NCI-H2029 (cell line): ENCODE measurements at places on chromosomes 6 and 20.

GRCh38 chr6:67300430-67301040 is 1334.5 kb upstream of the ADGRB3 start:
- no peak for DNase-seq

DNA sequence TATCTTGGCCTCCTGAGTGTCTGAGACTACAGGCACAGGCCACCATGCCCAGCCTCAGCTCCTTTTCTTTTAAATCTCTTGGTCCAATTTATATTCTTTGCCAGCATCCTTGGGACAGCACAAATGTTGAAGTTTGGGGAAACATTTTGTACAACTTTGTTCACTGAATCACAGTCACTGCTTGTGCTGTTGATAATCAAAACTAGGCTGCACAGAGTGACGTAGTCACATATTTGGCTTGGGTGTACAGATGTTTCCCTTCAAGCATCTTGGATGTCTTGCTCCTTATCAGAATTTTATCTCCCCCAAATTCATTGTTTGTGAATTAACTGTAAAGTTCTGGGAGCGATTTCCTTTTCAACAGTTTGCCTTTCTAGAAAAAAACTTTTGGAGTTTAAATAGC is 17.9 kb downstream of the CARMIL1 start:
- no peak for DNase-seq

DNA sequence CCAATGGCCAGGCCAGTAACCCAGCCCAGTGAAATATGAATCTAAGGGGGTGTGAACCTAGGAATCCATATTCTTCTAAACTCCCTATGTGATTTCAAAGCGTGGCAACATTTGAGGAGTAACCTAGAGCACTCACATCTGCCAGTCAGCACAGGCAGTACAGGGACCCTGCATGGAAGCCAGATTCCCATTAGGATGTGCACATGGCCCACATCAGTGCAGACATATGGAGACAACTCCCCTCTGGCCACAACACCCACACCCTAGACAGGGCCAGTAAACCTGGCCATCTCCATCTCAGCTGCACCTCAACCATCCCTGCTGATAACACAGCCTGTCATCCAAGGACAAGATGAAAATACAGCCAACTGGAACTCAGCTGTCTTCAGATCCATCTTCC is 56.5 kb downstream of the KIF16B start:
- no peak for DNase-seq

DNA sequence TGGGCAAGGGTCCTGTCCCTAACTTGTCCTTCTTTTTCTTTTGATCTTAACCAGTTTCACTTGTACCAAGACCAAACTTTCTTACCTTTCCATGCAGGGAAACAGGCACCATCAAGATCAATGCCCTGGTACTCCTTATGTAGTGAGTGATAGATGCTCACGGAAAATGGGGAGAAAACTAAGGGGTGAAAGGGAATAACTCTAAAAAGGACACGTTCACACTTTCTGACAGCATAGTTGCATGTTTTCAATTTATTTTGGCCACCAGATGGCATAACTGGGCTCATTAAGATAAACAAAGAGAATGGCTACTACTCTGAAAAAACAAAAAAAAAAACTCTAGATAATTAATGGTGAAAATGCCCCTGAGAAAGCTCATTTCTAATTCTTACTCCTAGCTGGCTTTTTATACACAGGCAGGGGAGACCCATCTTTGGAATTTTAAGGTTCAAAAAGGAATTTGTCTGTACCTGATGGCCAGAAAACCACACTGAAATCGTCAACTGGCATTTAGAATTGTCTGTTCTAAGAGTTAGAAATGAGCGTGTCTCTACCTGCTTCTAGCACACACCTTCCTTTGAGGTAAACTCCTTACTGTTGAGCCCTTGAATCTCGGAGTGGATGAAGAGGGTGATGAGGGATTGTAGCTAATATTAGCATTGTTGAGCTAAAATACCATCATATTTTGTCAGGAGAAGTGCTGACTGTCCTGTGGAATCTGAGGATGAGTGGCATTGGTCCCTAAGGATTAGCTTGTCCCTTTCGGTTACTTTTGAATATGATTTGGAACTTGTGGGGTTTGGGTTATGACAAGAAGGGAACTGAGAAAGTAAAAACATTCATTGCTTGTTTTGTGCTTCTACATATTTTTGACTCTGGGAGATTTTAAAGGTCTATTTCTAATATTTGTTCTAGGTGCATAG is 62.2 kb upstream of the DDR1 start:
- DNase-seq = no peak

DNA sequence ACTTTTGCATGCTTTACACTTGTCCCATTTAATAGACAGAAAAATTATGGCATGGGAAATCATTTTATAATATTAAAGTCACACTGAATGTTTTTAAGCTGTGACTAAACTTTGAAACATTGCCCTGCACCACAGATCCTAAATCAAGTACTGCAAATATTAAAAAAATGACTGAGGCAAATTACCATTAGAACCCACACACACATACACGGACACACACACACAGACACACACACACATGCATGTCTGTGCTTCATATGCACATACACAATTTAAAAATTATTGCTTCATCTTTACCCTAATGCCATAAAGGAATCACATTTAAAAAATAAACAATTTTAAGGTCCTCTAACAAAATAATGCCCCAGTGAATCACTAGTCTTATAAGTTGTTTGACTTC is 19.9 kb downstream of the CYP24A1 start:
- DNase-seq = no peak

DNA sequence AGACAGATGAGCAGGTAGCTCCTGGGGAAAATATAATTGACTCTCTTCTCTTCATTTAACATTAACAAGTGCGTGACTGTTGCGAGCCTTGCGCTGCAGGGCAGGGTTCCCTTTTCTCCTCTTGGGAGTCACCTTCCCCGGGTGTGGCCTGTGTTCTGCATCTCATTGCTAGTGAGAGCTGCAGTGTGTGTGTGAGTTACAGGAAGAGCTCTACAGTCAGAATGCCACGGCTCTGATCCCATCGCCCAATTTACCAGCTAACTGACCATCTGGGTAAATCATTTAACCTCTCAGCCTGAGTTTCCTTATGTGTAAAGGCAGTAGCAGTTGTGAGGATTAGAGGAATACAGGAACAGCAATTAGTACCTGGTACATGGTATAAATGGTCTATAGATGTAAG is 106.8 kb upstream of the NUP153 start:
- DNase-seq = no peak

DNA sequence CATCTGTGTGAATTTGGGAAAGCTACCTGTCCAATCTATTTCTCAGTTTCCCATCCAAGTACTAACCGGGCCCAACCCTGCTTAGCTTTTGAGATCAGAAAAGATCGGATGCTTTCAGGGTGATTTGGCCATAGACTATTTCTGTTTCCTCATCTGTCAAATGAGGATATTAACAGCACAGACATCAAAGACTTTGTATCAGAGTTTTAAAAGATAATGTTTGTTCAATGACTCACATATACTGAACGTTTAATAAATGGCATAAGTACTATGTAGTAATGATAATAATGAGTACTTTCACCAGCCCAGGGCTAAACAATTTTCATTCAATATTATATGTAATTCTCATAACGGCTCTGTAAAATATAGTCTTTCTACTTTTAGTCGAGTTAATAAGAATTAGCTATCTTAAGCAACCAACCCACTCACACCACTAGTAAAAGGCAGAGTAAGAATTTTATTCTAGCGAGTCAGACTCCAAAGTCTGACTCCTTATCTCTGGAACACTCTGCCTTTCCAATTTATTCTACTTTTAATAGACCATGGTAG is 216.5 kb downstream of the ARHGAP18 start:
- no peak for DNase-seq

DNA sequence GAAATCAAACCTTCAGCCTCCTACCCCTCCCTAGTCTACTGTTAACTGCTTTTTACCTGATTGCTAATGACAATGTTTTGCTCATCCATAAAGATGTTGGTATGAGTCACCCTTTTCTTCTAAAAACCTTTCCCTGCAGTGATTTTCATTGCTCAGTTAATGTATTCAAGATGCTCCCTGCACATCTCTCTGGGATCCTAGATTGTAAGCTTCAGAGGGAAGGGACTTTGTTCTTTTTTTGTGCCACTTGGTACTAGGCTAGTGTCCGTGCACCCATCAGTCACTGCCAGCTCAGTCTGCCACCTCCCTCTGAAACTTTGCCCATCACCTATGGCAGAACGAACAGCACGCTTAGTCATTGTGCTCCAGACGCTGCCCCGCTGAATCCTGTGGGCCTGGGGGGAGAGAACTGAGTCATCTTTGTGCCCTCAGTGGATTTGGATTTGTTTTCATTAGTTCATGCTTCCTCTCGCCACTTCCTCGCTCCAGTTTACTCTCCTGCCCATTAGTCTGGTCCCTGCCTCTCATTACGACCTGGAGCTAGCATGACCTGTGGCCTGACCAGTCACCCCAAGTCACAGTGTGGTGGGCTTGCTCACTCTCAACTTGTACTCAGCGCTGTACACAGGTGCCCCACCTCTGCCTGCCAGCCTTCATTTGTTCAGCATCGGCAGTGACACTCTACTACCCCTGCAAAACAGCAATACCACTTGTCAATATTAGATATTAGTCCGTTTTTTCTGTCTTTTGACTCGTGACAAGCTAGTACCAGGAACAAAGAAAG is 78.0 kb upstream of the TMEM181 start:
- DNase-seq = no peak

- no peak for DNase-seq
These were observed 265.9 kb upstream of the QKI start for GRCh38 chr6:163148451-163149278.

DNA sequence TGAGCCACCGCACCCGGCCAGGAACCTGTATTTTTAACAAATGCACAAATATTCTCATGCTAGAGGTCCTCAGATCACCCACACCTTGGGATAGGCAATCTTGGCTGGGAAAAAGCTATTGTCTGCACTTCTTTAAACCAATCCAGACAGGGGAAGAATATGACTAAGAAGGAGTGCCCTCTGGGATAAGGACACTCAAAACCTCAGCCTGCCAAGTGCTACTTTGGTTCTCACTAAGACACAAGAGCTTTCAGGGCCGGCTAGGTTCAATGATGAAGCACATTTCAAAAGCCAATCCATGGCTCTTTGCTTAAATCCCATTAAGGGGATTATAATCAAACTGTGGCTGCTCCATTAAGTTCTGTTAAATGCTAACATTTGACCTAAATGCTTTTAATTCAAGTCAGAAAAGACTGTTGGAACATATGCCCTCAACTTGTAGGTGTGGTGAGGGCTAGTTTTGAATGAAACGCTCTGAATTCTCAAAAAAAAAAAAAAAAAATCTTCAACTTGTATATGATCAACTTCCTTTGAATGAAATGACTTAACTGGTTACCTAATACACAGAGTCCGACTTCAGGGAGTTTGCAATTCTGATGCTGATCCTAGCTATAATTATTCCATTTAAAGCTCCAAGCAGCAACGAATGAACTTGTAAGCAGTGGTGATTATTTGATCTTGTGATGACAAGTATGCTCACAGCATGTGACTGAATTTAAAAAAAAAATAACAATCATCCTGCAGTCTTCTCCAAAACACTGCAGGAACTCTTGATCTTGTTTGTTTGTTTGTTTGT is 56.6 kb downstream of the SLC23A2 start:
- DNase-seq = no peak

DNA sequence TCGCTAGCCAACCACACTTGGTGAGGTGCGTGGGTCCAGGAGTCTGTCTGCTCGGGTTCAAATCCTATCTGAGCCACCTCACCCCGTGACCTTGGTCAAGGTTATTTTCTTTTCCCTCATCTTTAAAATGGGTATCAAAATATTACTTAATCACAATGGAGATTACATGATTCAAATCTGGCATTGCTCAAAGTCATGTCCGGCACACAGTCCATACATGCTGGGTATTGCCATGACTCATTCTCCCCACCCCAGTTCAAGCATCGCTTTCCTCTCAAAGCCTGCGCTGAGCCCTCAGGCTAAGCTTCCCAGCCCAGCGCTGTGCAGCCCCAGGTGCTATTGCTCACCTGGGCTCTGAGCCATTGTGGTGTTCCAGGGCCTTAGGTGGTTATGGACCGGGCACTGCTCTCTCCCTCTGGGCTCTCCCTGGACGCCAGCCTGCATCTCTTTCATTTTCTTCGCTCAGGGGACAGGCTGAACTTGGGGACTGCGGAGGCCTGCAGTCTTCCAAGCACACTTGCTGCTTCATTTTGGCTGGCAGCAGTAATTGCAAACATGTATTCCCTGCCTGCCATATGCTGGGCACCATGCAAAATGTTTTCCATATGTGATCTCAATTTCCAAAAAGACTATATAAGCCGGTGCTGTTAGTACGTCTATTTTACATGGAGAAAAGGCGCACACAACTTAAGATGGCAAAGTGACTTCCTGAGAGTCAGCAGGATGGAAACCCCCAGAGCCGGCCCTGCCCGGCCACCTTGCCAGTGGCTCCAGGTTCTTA is 27.3 kb downstream of the WRNIP1 start:
- DNase-seq = no peak

GRCh38 chr20:13341737-13342393 is 120.8 kb downstream of the ISM1 start:
- DNase-seq = no peak

DNA sequence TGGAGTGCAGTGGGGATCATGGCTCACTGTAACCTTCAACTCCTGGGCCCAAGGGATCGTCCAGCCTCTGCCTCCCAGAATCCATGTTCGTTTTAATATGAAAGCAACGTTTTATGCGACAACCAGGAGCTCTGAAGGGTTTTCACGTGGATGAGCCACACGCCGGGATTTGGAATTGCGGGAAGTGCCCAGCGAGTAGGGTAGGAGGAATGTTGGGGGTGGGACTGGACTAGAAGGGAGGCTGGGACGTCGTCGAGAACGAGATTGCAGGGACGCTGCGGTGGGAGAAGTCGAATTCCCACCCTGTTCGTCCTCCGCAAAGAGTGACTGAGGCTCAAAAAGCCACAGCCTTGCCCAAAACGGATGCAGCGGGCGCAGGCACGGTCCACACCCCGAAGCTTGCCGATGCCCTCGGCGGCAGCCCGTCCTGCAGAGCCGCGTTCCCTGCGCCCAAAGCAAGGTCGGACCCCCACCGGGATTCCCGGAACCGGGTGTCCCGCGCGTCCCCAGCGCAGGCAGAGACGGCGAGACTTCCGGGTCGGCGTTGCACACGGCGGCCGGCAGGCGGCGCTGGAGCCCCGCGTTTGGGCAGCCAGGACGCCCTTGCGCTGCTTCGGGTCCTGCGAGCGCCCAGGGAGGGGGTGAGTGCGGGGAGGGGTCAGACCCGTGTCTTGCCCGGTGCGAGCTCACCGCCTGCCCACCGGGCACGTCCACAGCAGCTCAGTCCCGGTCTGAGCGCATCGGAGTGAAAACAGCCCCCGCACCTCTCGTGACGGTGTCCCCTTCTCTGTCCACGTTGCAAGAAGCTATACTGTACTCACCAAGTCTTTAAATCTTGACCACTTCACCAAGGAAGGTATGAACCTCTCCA is 87.8 kb downstream of the DHX35 start:
- DNase-seq = peak; percentile 7

- DNase-seq = no peak
These were observed 3.4 kb downstream of the SCUBE3 start for GRCh38 chr6:35216851-35217811.

- no peak for DNase-seq
These were observed 262.2 kb upstream of the FLRT3 start for GRCh38 chr20:14599613-14600012.

- DNase-seq = no peak
These were observed 18.1 kb upstream of the NOL4L start for GRCh38 chr20:32603046-32603726.
